Trophoblast cell (in vitro differentiated cells and primary cell): ENCODE measurements at places on chromosomes 1 and 21.

DNA sequence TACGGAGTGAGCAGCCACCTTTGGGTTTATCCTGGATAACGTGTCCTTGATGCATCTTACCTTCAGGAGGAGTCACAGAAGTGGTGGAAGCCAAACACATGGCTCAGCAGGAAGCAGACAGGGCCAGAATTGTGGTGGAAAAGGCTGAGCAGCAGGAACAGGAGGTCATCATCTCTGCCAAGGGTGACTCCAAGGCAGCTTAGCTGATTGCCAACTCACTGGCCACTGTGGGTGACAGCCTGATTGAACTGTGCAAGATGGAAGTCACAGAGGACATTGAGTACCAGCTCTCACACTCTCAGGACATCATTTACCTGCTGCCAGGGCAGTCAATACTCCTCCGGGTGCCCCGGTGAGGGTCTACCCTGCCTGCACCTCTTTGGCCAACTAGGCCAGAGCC, 179.3 kb downstream of the FAF1 start:
- no peaks in the 10 kb centered on the region for H3K4me1 ChIP-seq
- H3K27me3 ChIP-seq: no peaks in the 10 kb centered on the region
- no peak for DNase-seq
- peaks cover 4% of the 10 kb centered on the region for H3K36me3 ChIP-seq

DNA sequence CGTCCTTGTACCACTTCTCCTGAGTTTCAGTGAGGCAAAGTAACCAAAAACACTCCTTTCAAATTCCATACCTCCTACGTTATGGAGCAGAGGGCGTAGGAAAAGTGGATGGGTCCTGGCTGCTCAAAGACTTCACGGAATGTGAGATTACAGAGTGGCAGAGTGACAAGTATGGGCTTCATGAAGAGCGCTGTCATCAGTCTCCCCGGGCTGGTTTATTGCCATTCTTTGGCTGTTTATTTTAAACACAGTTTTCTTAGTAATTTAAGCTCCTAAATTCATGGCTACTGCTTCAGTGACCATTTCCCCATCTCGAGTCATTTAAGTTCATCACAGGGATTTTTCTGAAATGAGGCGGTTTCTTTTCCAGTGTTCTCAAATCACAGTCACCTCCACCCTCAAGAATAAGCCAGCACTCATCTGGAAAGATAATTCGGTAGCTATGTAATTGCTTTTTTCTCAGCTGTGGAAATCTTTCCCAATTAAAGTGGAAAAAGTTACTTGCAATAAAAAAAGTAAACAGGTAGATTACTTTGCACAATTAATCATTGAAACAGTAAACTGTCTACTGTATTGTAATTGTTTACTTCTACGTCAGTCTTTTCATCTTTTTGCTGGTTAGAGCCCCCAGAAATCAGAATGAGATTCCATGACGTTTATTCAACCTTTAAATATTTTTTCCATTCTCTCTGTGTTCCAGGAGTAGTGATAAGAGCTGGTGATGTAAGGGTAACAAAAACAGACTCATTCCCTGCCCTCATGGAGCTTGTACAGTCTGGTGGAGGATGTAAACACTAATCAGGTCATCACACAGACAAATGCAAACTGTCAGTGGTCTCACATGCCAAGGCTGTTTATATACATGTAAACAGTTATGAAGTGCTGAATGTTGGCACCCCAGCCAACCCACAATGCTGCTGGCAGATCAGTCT, 3.0 kb upstream of the SMYD2 start:
- peaks cover 17% of the 10 kb centered on the region for H3K4me1 ChIP-seq
- no peaks in the 10 kb centered on the region for H3K27me3 ChIP-seq
- no peaks in the 10 kb centered on the region for H3K36me3 ChIP-seq
- H3K27ac ChIP-seq: no peak overlapping the region

- DNase-seq: peak; percentile 99
- H3K27ac ChIP-seq: no peak within 1 kb of the TSS
- no peaks in the 10 kb centered on the region for H3K36me3 ChIP-seq
- peak within 1 kb of the TSS; percentile 88 for H3K4me3 ChIP-seq
- peaks cover 7% of the 10 kb centered on the region for H3K4me1 ChIP-seq
- peaks cover 25% of the 10 kb centered on the region for H3K27me3 ChIP-seq
Observed at GRCh38 chr1:5992026-5992813, at the start of gene NPHP4. Gene NPHP4 (minus strand): TSS chr1:5992425. CDS start chr1:5986289, 6,136 bp downstream.

DNA sequence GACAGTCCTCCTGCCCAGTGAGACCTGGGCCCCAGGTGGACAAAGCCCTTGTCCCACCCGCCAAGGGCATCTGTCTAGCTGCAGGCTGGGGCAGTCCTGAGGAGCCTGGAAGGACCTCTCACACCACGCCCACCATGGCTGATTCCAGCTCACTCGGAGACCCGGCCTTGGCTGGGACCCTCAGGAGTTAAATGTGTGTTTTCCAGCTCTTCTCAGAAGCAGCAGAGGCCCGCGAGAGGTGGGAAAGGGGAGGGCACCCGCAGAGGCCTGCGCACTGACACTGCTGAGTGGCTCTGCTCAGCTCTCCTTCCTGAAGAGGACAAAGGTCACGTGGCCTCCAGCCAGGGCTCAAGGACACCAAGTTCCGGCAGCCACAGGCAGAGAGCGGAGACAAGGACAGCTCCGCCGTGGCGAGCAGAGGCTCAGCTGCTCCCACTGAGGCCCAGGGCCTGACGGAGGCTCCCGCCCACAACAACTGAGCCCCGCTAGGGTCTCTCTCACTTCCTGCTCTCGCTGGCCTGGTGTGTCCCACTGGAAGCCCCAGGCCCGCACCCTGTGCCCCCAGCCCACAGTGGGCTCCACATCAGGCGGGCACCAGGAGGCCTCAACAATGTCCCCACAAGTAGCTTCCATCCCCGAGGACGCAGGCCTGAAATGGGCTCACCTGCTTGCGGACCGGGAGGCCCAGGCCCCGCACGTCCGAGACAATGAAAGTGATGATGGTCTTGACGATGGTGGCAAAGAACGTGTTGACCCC, 16.9 kb downstream of the SLC19A1 start:
- no peak overlapping the region for H3K27ac ChIP-seq
- H3K4me1 ChIP-seq: no peaks in the 10 kb centered on the region
- H3K4me3 ChIP-seq: no peak overlapping the region
- H3K27me3 ChIP-seq: no peaks in the 10 kb centered on the region
- peaks cover 39% of the 10 kb centered on the region for H3K36me3 ChIP-seq
- DNase-seq: no peak

GRCh38 chr21:17139696-17140095, 373.1 kb upstream of the CXADR start:
- H3K27me3 ChIP-seq: no peaks in the 10 kb centered on the region
- peaks cover 2% of the 10 kb centered on the region for H3K4me1 ChIP-seq
- no peak overlapping the region for H3K27ac ChIP-seq
- DNase-seq: no peak

- no peak for DNase-seq
- H3K27me3 ChIP-seq: no peaks in the 10 kb centered on the region
- H3K4me1 ChIP-seq: peaks cover 6% of the 10 kb centered on the region
- H3K4me3 ChIP-seq: no peak overlapping the region
- H3K36me3 ChIP-seq: no peaks in the 10 kb centered on the region
Observed at GRCh38 chr1:207020065-207020708, 12.4 kb downstream of the C1orf116 start.

DNA sequence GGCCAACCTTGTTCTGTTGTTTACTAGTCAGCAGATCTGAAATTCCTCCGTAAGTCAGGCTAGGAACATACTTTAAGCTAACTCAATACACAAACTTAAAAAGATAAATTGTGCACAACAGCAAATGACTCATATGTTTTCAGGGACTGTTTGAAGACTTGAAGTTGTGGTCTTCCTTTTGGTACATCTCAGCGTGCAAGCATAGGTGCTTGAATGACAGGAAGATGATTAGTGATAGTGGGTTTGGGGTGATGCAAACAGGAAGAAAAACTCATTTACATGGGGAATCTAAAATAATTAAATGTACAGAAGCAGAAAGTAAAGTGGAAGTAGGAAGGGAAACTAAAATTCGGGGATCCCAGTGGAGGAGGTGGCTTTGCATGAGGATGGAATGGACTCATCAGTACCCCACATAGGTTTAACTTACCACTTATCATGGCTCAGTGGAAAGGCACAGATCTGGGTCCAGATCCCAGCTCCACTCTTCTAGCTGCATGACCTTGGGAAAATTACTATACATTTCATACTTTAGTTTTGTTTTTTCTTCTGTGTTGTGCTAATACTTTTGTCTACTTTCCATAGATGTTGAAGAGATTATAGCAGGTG, 122.3 kb downstream of the XCL2 start:
- H3K36me3 ChIP-seq: no peaks in the 10 kb centered on the region
- H3K27me3 ChIP-seq: no peaks in the 10 kb centered on the region
- no peak for DNase-seq
- no peak overlapping the region for H3K4me3 ChIP-seq
- no peak overlapping the region for H3K27ac ChIP-seq
- H3K4me1 ChIP-seq: no peaks in the 10 kb centered on the region

- H3K4me1 ChIP-seq: no peaks in the 10 kb centered on the region
- H3K36me3 ChIP-seq: no peaks in the 10 kb centered on the region
- H3K27ac ChIP-seq: no peak overlapping the region
- no peak overlapping the region for H3K4me3 ChIP-seq
- DNase-seq: no peak
- H3K27me3 ChIP-seq: no peaks in the 10 kb centered on the region
Observed at GRCh38 chr1:34057347-34058130, 107.5 kb downstream of the CSMD2 start.

GRCh38 chr1:95431235-95431634, 197.2 kb downstream of the RWDD3 start:
- no peaks in the 10 kb centered on the region for H3K27me3 ChIP-seq
- DNase-seq: no peak
- no peaks in the 10 kb centered on the region for H3K4me1 ChIP-seq
- H3K36me3 ChIP-seq: no peaks in the 10 kb centered on the region

GRCh38 chr1:24400065-24400464, 13.5 kb downstream of the STPG1 start:
- no peaks in the 10 kb centered on the region for H3K4me1 ChIP-seq
- DNase-seq: no peak
- H3K4me3 ChIP-seq: no peak overlapping the region
- no peak overlapping the region for H3K27ac ChIP-seq

DNA sequence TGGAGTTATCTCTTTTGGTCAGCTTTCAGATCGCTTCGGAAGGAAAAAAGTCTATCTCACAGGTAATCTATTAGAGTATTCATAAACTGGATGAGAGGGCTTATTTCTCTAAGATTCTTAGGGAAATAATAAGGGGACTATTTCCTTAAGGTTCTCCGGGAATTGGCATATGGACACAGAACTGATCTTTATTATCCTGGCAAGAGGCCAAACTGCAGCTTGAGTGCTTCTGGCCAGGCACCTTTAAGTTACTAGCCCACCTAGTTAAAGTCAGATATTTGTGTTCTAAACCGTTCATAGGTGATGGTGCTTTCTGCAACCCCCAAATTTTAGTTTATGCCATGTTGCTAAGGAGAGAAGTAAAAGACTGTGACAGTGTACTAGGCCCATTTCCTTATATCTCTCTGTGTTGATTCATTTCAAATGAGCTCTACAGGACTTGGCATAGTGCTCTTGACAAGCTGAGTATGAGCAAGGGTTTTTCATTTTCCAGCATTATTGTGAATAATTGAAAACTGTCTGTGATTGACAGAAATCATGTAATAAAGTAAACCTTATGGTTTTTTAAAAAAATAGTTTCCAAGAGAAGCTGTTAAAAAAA, 43.4 kb downstream of the SLC22A15 start:
- H3K27me3 ChIP-seq: no peaks in the 10 kb centered on the region
- H3K27ac ChIP-seq: no peak overlapping the region
- H3K4me3 ChIP-seq: no peak overlapping the region
- no peaks in the 10 kb centered on the region for H3K36me3 ChIP-seq
- no peaks in the 10 kb centered on the region for H3K4me1 ChIP-seq

DNA sequence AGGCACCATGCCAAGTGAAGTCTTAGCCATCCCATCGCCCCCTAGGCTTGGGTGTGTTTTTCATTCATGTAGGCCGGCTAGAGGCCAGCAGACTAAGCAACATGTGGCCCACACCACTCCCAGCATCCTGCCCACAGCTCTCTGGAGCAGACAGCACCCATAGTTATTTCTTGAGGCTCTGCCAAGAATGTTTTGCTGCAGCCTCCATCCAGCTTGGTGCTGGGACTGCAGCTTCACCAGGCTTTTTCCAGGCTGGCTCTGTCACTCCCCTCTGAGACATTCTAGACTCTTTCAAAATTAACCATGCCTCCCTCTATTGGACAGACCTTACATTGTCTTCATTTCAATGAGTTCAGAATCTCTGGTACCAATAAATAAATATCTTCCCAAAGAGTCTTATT, 104.2 kb downstream of the DUSP10 start:
- H3K36me3 ChIP-seq: no peaks in the 10 kb centered on the region
- H3K27ac ChIP-seq: no peak overlapping the region

DNA sequence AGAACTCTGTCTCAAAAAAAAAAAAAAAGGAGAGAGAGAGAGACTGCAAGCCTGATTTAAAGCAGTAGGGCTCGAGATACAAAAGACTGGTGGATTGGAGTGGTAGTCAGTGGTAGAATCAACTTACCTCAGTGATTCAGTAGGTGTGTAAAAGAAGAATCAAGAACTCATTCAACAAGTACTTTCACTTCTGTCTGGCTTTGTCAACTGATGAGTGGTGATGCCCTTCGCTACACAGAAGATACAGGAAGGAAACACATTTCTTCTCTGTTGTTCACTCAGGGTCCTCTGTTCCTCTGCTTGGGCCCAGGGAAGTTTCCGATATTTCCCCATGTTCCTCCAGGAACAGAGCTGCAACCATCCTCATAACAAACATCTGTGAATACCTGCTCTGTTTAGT, 68.6 kb upstream of the COG2 start:
- H3K27ac ChIP-seq: no peak overlapping the region
- no peaks in the 10 kb centered on the region for H3K36me3 ChIP-seq
- no peak for DNase-seq
- H3K4me1 ChIP-seq: peaks cover 7% of the 10 kb centered on the region
- H3K4me3 ChIP-seq: no peak overlapping the region

GRCh38 chr21:27703791-27704190, 736.9 kb upstream of the ADAMTS5 start:
- DNase-seq: no peak
- H3K4me3 ChIP-seq: no peak overlapping the region

DNA sequence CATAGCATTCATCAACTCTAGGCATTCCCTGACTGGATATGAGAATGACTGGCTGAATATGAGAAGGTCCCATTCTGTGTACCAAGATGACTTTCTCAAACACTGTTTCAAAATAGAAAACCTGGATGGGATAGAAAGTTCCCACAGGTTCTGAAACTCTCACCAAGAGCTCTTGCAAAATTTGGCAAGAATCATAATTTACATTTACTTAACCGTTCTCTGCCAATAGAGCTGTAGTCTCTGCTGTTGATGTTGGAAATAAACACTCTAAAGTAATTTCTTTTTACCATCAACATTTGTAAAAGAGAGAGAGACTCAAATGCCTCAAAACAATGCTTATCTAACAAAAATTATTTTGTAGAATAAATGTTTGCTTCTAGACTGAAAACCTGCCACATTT, 221.1 kb downstream of the LMO4 start:
- H3K27me3 ChIP-seq: no peaks in the 10 kb centered on the region
- no peak overlapping the region for H3K27ac ChIP-seq
- H3K4me3 ChIP-seq: no peak overlapping the region
- H3K4me1 ChIP-seq: no peaks in the 10 kb centered on the region

GRCh38 chr1:66270119-66270812, 263.7 kb upstream of the SGIP1 start:
- DNase-seq: peak; percentile 17
- no peak overlapping the region for H3K4me3 ChIP-seq
- H3K36me3 ChIP-seq: no peaks in the 10 kb centered on the region

GRCh38 chr1:223216531-223217205, 73.6 kb upstream of the TLR5 start:
- H3K27me3 ChIP-seq: no peaks in the 10 kb centered on the region
- H3K4me1 ChIP-seq: peaks cover 3% of the 10 kb centered on the region
- no peak overlapping the region for H3K4me3 ChIP-seq
- DNase-seq: no peak

- no peaks in the 10 kb centered on the region for H3K27me3 ChIP-seq
- peak; percentile 92 for DNase-seq
- H3K27ac ChIP-seq: no peak overlapping the region
- H3K4me3 ChIP-seq: no peak overlapping the region
Observed at GRCh38 chr1:192826791-192827546, 18.1 kb downstream of the RGS2 start.
